Neural progenitor cell (in vitro differentiated cells): ENCODE measurements at places on chromosomes 1 and 21. TPM values are rescaled to one million over a fixed set of nuclear protein-coding genes. Genes with fewer than 3 reads are reported as not detected.

The LRRC38 gene
- not detected in 2 replicates for total RNA-seq

The LCE1F gene
- not detected in 2 replicates for total RNA-seq

The UBE2Q1 gene
- total RNA-seq, result 36.0 and 96.2 TPM in 2 replicates

The CITED4 gene
- total RNA-seq, result 0.77 and 12.8 TPM in 2 replicates

The NUDC gene
- total RNA-seq, result 28.6 and 49.6 TPM in 2 replicates

The WNT9A gene
- total RNA-seq, result 1.4 and 2.7 TPM in 2 replicates

The SLC45A1 gene
- total RNA-seq, result 1.1 and 3.3 TPM in 2 replicates

The C8A gene
- not detected in 2 replicates for total RNA-seq
